Left renal cortex interstitium (tissue), 4 donors: ENCODE measurements at places on chromosomes 6 and 20.

DNA sequence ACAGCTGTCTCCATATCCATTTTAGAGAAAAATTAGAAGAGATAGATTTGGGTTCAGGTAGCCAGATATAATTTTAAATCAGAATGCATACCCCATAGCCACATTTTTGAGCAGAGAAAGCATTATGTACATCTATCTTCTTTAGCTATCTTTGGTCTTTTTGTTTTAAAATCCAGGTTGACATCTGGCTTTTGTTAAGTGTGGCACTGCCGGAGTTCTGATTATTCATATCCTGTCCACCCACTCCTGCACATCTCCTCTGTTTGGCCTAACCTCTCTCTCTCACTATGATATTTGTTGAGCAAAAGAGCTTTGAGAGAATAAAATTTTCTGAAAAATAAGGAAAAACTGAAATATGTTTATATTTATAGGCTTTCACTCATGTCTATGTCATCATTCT lies 189.7 kb downstream of the PACRG start:
- DNase-seq = no peak

- DNase-seq = peak; percentile 20
Observed at GRCh38 chr6:39980839-39981580, 46.7 kb upstream of the MOCS1 start.

DNA sequence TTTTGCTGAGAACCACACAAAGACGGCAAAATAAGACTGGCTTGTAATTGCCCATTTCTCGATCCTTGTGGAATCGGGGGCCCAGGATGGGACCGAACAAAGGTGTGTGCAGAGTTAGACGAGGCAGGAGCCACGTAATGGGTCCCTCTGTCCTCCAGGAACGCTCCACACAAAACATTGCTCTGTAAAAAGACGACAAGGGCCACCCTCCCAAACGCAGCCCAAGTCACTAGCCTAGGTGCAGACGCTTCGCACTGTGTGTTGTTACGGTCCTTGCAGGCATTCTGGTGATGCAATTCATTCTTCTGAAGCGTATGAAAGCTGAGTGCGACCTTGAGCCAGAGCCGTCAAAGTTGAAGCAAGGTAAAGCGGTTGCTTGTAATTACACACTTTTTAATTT lies 363.4 kb downstream of the TAF4 start:
- DNase-seq = no peak

DNA sequence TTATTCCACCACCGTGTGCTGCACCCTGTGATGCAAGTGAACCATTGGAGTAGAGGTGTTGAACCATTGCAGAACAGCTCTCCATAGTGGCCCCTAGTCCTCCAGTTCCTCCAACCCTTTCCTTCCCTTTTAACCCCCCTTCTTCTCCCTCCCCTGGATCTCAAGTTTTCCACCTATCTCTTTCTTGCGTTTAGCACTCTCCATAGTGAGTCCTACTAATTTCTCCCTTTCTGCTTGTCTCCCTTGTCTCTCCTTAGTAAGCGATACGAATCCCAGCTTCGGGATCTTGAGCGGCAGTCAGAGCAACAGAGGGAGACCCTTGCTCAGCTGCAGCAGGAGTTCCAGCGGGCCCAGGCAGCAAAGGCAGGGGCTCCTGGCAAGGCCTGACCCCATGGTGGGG lies 1.1 kb downstream of the PFDN6 start:
- DNase-seq = no peak

GRCh38 chr6:159114569-159114968 lies 54.6 kb upstream of the FNDC1 start:
- DNase-seq = no peak

- DNase-seq = no peak
Observed at GRCh38 chr20:32515631-32516101, 69.5 kb downstream of the NOL4L start.

DNA sequence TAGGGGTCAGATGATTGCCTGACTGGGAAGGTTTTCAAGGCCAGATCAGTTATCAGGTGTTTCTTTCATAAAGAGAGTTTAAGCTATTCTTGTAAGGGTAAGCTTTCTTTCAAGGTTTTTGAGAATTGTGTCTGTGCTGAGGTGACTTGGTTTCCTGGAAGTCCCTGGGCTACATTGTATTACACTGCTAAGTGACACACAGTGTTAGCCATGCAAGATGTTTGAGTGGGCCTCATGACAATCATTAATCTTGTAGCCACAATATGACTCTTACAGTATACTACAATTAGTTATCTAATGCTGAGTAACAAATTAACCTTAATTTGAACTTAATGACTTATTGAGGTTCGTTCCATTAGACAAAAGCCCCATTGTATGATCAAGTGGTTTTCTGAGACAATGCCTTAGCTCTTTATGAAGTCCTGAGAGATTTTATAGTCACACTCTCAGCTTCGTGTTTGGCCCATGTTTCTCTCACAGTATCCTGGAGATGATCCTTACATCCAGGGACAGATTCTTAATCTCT lies 186.7 kb downstream of the RPS12 start:
- no peak for DNase-seq

DNA sequence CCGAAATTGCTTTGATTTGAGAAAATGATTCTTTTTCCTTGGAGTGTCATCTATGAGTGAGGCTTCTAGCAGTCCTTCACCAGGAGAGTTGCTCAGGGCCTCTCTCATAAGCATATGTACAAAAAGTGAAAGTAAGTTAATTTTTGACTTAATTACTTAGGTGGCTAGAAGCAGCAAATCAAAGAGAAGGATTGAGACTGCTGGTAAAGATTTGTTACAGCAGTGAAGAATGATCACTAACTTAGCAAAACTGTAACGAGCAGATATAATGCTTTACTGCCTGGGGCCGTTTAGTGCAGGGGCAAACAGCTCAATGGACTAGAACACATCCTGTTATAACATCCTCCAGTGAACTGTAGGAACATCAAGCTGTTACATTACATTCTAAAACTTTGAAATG lies 167.8 kb upstream of the RIPOR2 start:
- no peak for DNase-seq

GRCh38 chr20:59779656-59780380 lies 153.6 kb downstream of the SYCP2 start:
- DNase-seq = no peak

- DNase-seq = no peak
Observed at GRCh38 chr6:108955329-108955949, 107.2 kb downstream of the ARMC2 start.

DNA sequence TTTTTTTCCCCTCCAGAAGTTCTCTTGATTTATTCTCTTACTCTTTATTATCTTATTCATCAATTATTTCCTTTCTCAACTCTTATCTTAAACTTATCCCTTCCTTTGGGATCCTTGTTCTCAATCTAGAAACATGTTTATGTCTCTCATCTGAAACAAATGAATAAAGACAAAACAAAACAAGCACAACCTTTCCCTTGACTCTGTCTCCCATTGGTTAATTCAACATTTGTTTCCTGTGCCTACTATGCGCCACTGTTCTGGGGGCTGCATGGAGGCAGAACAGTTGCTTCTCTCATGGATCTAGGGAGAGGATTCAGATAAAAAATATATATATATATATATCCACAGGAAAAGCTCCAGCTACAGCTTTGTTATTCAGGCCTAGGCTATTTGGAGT lies 5.2 kb upstream of the MRAP2 start:
- no peak for DNase-seq

DNA sequence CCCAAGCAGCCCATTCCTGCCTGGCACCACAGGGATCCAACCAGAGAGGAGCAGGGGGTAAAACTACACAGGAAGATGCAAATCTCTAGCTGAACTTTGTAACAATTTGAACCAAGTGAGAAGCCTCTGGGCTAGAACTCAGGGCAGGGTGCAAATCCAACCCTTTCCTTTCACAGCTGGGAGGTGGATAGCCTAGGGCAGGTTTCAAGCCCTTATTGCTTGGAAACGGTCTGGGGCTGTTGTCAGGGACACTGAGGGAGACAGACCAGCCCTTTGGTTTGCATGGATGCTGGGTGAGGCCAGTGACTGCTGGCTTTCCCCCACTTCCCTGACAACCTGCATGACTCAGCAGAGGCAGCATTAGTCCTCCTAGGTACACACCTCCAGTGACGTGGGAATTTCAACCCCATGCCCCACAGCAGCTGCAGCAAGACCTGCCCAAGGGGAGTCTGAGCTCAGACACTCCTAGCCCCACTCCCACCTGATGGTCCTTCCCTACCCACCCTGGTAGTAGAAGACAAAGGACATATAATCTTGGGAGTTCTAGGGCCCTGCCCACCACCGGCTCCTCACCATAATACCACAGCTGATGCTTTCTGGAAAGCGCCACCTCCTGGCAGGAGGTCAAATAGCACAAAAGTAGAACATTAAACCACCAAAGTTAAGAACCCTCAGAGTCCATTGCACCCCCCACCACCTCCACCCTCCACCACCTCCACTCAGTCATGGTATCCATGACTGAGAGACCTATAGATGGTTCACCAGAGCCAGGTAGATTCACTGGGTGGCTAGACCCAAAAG lies 797.7 kb upstream of the MAN1A1 start:
- DNase-seq = no peak

GRCh38 chr6:168377484-168377855 lies 57.9 kb upstream of the DACT2 start:
- no peak for DNase-seq

GRCh38 chr20:56722042-56722441 lies 92.9 kb downstream of the TFAP2C start:
- DNase-seq = no peak

DNA sequence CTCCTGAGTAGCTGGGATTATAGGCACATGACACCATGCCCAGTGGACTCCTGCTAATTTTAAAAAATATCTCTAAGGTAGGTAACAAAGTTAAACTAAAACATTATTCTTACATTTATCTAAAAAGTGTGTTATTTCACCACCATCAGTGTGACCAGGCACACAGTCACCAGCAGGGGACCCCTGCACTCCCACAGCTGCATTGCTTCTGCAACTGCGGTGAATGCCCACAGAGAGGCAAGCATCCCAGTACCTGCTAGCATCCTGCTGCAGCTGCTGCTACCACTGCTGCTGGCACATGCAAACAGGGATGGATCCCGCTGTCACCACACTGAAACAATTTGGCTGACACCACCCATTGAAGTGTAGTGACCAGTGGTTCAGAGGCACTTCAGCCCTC lies 21.9 kb upstream of the EPB41L2 start:
- DNase-seq = no peak

- peak; percentile 67 for DNase-seq
Observed at GRCh38 chr6:32118782-32119628, 9.0 kb downstream of the ATF6B start.

- DNase-seq = no peak
Observed at GRCh38 chr20:62735331-62735821, 26.7 kb downstream of the NTSR1 start.

GRCh38 chr6:98287876-98288275 lies 546.5 kb upstream of the POU3F2 start:
- DNase-seq = no peak

DNA sequence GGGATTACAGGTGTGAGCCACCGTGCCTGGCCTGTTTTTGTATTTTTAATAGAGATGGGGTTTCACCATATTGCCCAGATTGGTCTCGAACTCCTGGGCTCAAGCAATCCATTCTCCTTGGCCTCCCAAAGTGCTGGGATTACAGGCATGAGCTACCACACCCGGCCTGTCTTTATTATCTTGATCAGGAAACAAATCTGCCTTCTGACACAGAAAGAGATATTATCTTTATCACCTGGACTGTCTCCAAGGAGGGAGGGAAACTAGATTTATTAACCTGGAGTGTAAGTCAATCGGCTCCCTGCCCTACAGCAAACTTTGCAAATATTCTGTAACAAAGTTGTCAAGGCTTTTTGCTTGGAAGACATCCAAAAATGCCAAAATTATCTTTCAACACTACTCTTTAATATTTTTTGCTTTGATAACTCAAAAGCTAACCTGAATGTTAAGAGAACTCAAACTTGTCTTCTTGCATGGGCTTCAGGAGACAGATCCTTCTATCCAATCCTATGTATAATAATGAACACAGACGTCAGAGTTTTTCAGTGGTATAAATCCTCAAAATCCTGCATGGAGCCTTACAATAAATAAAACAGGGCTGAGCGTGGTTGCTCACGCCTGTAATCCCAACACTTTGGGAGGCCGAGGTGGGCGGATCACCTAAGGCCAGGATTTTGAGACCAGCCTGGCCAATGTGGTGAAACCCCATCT lies 85.0 kb upstream of the LOC128125822 start:
- no peak for DNase-seq

DNA sequence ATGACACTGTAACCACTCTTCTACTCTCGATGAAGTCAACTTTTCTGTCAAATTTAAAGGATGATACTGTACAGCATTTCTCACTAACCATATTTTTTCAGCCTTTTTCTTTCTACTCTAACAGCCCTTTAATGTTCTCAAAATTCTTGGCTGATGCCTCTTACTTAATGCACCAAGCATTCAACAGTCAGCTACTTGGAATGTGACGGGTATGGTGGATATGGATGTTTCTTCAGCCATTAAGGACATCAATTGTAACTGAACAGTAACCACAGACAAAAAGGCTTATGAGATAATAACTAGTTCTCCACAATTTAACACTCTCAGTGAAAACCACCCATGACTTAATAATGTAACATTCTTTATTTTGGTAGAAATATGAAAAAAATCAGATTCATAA lies 467.2 kb upstream of the ZNF337 start:
- DNase-seq = no peak

GRCh38 chr6:63476302-63476701 lies 96.0 kb upstream of the LOC128125822 start:
- no peak for DNase-seq

DNA sequence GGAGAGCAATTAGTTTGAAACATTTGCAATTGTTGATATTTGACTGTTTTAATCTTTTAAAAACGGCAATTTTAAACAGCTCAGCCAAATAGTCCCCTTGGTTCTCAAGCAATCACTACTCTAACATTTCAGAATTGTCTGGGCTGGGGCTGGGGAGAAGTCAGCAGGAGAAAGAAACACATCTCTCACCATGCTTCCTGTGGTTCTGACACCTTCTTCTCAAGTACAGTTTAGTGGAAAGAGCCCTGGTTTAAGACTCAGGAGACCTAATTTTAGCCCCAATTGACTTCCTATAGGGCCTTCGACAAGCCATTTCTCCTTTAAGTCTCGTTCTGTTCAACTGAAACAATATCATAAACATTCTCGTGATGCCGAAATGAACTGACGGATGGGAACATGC lies 168.4 kb upstream of the CDYL start:
- DNase-seq = no peak

DNA sequence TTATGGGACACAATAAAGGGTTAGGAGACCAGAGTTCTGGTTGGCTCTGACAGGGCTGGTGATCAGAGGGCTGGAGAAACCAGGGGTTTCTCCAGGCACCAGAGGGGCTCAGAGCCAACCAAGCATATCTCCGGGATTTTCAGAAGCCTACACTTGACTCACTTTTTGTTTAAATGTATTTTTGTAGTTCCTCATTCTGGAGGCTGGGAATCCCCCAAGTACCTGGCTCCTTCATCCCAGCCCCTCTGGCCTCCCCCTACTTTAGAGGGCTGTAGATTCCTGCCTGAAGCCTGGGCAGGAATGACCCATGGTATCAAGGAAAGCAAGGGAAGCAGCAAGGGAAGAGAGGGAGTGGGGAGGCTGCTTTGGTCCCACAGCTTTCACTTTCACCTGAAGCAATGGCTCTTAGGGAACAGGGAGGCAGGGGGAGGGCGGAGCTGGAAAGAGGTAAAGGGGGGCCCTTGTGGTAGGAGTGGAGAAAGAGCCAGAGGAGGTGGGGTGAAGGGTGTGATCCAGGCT lies 973 bp downstream of the CD40 start:
- DNase-seq = no peak
